ENCODE measurements at places on chromosomes 2 and 18.

DNA sequence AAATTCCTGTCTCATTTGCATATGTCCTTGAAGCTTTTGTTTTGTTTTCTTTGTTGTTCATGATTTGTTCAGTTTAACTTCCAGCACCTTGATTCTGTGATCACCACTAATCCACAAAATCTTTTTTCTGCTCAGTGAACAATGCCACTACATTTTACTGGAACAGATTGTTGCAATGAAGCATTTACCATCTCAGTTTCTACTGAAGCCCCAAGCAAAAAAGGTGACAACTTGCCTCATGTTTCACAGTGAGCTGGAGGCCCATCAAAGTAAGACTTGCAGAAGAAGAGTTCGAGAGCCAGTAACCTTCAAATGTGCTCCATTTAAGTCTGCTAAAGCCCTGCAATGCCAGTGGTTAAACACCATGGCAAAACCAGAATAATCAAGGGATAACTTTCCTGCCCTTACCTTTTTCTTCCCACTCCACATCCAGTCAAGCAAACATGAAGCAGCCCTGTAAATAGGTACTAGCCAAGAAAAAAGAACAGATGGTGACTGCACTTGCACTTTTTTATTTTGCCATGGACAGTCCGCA lies 25.7 kb upstream of the PDE1A start:
- no peak for DNase-seq

DNA sequence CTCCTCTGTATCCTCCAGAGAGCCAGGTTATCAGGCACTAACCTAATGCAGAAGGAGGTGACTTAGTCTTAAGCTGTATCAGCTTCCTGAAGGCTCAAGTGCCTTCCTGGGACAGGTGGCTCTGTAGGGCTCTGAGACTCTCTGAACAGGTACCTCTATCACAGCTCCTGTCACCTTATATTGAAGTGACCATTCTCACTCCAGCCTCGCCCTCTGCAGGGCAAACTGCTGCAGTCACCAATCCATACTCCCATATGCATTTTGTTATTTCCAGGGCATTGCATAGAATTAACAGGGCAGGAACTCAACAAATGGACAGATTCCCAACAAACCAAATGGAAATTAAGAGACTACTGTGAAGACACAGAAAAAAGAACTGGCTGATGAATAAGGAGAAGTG lies 203.0 kb upstream of the REV1 start:
- DNase-seq: no peak

- DNase-seq: no peak
Observed at GRCh38 chr2:86011449-86011941, 94.2 kb downstream of the POLR1A start.

DNA sequence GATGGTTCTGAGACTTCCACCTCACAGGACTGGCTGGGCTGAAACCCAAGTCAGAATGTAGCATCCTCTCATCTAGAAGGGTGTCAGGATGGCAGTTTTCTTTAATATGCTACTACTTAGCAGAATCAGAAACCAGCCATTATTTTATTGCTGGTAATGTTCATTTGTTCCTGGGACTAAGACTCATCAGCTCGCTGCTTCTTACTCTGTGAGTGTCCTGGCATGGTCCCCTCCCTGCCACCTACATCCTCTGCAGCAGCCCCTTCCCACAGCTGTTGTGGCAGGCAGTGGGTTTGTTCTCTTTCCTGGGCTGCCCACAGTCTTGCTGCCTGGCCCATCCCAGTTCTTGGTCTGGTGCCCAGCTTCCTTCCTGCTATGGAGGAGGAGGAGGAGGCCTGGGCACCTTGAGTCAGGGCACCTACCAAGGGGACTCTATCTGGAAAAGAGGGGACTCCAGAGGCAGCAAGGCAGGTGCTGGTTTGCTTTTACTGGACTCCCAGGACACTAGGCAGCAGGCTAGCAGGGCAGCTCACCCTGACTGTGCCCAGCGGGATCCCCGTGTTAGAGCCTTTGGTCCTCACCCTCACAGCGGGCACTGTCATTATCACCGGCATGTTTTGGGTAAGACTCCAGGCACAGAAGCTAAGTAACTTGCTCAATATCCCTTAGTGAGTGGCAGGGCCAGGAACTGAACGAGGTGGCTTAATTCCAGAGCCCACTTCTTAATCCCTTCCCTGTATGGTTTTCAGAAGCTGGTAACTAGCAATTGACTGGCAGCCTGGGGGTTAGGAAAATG lies 62.1 kb downstream of the LRRFIP1 start:
- DNase-seq: no peak

DNA sequence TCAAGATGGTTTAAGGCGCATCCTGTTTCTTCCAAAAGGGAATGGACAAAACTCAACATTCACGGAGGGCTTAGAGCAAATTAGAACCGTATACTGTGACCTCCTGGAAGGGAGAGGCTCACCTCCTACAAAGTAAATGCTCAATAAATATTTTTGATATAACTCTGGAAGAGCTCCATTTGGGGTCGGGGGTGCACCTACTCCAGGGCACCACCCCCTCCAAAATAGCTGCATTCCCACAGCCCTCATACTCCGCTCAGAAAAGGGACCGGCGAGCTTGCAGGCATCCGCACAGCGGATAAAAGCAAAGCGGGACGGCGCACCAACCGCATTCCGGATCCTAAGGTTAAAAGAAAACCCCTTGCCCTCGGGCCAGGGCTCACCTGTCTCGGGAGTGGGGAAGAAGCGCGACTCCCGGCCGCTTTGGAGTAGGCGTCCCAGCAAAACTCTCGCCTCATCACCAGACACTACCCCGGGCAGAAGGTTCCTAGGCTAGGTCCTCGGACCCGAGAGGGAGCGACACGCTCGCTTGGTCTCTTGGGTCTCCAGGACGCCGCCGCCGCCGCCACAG lies 378 bp downstream of the WDPCP start:
- no peak for DNase-seq

DNA sequence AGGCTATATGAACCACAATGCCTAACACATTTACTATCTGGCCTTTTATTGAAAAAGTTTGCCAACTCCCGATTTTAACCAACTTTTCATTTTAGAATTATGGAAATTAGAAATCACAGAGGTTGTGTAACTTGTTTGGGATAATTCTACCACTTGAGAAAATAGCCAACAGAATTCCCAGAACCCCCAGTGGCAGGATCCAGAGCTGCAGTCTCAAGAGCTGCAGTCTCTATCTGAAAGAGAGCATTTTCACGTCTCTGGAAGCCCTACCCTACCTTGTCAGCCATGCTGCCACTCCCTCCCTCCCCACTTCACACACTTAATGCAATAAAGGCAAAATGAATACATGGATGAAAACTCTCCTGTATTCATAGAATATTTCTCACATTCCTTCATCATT lies 23.4 kb upstream of the TSPYL6 start:
- no peak for DNase-seq

DNA sequence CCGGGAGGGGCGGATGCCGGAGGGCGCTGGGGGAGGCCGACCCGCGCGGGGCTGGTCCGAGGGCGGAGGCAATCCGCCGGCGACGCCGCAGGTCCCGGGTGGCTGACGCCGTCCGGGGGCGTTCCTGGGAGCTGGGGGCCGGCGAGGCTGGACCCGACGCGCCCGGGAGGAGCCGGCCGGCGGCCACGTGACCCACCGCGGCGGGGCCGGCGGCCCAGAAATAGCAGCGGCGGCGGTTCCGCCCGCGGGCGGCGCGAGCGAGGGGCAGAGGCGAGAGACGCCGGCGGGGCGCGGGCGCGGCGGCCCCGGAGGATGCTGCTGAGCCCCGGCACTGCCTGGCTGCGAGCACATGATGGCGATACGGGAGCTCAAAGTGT lies at the start of gene RAB31:
Gene RAB31 (plus strand): TSS at position 245 of the 377 bp plus-strand sequence. CDS start 105 bp downstream, at position 350.
- DNase-seq: no peak

GRCh38 chr2:143263066-143263625 lies 133.9 kb downstream of the ARHGAP15 start:
- no peak for DNase-seq

DNA sequence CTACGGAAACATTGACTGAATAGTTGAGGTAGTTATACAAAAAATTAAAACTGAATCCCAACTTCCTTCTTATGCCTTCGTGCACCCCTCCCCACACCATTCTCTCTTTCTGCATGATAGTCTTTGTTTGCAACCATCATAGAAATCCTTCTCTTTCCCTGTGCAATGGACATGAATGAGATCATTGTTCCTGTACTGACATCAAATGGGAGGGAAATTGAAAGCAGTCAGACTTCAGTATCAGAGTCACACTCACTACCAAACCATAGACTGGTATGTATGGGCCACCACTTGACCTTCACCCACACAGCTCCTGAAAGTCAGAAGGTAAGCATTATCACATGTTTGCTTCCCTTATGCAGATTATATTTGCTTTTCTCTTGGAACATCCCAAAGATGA lies 782.8 kb downstream of the BCL11A start:
- DNase-seq: no peak

GRCh38 chr2:54956111-54956627 lies 94.1 kb downstream of the RTN4 start:
- no peak for DNase-seq

DNA sequence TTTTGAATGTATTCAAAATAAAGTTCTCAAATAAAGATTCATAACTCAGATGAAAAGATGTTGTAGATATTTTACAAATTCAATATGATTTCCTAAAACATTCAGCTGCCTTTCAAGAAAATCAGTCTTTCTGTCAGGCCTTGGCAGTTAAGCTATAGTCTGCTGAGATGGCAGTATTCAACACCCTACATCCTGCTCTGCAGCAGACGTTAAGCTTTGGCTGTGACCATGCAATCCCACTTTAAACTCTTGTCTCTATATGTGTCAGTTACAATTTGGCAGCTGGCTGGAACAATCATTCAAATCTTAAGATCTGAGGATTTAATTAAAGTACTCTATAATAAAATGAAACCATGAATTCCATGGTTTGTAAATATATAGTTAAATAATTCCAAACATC lies 567.3 kb upstream of the ZNF804A start:
- DNase-seq: no peak

DNA sequence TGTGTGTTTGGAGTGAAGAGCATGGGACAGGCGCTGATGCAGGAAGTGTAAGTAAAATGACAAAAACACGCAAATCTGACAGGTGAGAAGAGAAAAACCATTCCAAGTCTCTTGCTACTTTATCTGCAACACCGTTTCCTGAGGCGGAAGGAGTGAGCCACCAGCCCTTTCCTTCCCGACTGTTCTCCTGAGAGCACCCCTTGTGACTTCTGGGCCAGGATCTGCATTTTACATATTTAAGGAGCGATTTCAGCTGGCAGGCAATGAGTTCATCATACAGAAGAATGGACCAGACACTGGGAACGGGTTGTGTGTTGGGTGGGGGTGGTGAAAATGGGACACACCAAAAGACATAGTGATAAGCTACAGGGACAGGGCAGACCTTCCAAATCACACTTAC lies 277.3 kb downstream of the TGIF1 start:
- DNase-seq: no peak

- DNase-seq: no peak
Observed at GRCh38 chr2:44801289-44801840, 140.1 kb upstream of the SIX3 start.

DNA sequence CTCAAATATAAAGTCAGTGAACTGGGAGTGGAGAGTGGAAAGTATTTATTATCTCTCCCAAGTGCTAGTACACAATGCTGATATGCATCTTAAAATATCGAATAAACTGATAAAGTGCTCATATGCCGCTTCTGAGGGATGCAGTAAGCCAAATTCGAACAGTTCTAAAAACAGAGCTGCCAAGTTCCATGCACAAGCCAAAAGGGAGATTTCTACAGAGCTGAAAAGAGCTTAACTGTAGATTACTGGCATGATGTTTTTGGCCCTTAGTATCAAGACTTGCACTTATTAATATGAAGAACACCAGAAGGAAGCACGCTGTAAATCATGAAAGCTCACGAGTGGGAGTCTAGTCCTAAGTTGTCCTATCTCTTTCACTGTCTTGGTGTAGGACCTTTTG lies 7.9 kb downstream of the TMEFF2 start:
- no peak for DNase-seq

GRCh38 chr18:74066018-74066417 lies 81.6 kb downstream of the FBXO15 start:
- no peak for DNase-seq

DNA sequence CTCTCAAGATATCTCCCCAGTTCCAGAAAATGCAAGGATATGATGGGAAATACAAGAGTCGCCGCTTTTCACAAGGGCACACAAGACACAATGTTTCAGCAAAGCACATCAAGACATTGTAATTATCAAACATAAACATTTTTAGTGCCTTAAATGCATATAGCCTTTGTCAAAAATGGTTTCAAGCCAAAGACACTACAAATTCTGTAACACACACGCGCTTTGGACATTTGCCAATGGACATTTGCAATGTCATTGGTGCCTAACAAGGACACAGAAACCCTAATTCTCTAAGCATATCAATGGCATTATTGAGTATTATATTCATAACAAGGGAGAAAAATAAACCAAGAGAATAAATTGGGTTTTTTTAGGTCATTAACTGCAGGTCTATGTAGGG lies 16.1 kb downstream of the ADD2 start:
- DNase-seq: no peak

DNA sequence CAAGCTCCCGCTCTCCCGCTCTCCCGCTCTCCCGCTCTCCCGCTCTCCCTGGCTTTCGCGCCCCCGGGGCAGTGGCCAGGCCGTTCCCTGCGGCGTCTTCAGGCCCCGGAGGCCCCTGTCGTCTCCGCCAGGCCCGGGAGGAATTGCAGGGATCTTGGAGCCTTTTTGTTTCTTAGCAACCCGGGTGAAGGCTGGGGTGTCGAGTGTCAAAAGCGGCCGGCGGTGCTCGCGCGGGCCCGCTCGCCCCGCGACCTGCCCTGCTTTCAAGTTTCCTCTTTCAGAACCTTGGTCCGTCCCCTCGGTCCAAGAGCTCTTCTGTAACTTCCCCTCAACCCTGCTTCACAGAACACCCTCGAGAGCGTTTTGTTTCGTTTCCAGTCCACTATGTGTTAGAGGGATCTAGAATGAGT lies 1.4 kb downstream of the RNF138 start:
- DNase-seq: no peak

DNA sequence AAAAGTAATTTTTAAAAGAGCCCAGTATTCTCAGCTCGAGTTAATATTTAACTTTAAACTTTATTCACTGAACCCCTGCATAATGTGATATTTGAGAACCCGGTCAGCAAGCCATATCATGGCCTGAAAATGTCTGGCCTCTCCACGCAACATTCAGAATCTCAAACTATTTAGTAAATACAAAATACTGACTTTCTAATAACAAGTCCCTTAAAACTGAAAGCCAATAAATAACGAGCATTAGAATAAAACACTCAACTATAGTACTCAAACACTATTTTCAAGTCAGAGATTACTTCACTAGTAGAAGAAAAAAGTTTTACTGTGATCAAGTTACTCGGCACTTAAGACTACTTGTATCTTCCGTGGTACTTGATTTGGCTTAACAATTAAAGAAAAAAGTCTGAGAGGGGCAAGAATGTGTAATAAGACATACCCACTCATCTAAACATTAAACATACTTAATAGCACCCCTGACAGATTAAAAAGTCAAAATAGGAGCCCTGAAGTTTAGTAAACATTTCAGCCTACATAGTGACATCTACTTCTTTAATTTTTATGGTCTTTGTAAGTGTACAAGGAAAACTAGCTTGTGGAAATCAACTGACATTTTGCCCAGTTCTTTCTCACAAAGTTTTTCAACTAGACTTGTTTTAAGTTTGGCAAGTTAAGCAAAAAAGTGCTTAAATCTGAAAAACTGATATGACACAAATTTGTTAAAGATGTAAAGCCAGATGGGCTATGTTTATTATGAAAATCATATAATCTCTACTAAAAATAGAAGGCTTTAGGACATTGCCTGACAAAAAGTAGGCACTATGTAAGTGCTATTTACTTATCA lies 38.2 kb downstream of the RTN4 start:
- no peak for DNase-seq

All from NCI-H1048 (cell line).